ENCODE measurements at places on chromosomes 12 and 14.

DNA sequence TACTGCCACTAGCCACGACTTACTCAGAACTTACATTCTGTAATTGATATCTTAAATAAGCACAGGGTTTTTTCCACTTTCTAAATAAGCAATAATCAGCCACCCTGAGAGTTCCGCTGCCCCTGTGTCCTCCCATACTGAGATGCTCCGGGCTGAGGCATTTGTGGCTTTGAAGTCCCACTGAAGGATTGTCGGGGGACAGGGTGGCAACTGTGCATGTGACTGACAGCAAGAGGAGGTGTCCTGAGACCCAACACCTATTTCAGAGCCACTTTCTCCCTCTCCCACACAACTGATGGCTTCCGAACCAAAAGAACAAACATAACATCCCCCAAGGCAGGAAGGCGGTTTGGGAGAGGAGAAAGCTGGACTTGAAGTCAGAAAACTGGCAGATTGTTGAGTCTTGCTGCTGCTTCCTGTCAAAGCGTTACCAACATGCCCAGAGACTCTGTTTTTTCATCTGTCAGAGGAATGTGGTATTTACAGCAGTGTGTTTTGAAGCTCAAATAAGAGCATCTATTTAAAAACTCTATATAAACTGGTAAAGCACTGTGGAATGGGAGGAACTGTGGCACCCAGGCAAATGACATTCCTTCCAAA, 157.9 kb upstream of the FKBP4 start:
- DNase-seq, result no peak

DNA sequence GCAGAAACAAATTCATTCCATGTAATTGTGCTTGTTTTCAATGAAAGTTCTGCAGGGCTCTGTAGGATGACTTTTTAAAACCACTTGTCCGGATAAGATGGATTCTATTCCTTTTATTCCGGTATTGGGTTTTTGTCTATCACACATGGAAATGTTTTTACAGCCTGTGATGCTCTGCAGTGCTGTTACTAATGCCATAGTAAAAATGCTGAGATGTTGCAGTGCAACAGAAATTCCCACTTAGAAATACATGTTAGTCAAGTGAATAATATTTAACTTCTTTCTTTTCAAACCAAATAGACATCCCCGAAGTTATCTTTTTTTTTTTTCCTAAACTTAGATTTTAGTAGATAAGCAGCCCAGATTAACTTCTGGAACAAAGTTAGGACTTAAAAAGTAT, 71.9 kb downstream of the RASSF8 start:
- DNase-seq, result no peak

DNA sequence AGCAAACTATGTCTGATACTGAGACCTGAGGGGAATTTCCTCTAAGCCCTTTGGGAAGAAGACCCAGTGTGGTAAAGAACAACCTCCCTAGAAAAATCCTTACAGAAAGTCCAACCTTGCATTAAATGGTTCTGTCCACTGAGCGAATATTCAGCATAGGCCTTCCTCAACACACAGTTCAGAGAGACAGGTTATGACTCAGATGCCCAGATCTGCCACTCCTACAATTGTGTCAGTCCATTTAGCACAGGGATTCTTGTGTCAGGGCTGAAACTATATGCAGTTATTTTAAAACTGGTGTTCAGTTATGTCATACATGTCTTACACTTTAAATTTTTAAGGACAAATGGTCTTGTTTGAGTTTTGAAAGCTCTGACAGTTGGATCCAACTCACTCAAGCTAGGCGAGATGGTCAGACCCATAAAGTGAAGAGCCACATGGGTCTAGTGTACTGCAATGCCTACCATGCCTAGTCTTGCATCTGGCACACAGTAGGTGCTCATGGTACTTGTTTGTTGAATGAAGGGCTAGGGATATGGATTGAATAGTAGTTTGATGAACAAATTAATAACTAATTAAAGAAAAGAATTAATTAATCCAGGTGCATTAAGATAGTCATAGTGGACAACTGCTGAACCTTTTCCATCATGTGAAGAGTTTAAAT, 207.5 kb upstream of the PWP1 start:
- DNase-seq, result no peak

DNA sequence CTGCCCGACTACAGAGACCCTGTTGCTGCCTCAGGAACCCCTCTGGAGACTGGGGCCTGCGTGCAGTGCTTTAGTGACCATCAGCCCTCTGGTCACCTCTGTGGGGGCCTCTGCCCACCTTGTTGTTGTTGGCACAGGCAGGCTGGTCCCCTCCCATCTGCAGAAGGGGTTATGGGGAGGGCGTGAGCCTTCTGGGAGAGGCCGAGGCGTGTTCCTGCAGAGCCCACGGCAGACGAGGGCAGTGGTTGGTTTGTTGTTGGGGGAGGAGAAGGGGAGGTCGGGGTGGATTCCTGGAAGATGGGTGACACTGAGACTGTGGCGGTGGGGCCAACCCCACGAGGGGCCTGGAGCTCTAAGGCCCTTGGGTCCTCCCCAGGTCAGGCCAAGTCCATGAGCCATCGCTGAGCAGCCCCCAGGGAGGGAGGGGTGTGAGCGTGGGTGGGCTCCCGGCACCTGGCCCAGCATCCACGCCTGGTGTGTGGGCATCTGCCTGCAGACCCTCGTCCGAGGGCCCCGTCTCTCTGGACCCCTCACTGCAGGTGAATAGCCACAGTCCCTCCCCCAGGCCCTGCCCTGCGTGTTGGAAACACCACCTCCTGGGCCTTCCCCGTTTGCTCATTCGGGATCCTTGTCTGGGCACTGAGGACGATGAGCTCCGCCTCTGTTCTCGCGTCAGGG, 23.6 kb downstream of the FBRSL1 start:
- no peak for DNase-seq

DNA sequence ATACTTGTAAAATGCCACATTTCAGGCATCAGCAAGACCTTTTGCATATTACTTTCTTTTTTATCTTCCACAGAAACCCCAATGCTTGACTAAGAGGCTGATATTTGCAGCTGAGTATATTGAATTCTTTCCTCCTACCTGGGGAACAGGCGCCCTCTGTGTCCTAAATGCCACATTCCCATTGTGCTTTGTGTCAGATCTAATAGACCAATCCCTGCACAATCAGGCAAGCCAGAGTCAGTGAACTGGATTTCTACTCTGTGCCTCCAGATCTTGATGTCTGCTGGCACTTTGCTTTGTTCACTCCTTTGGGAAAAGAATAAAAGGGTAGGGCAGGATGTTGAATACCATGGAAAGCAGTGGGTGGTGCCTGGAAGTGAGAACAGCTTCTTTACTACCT, 22.4 kb upstream of the TAS2R42 start:
- DNase-seq, result no peak

Measured in caudate nucleus (tissue), 63 donors.